ENCODE measurements at places on chromosomes 13 and 19. TPM values are rescaled to one million over a fixed set of nuclear protein-coding genes. Genes with fewer than 3 reads are reported as not detected.

Gene ZNF536
- total RNA-seq: not detected

Gene LRFN3
- 7.1 TPM for total RNA-seq

Gene SRRM5
- 0.60 TPM for total RNA-seq

Gene MCF2L
- 9.3 TPM for total RNA-seq

Gene CRTC1
- total RNA-seq: 5.1 TPM

Gene OVOL3
- not detected for total RNA-seq

Gene OR7D2
- total RNA-seq: not detected

Gene GGACT
- total RNA-seq: 6.3 TPM

Gene F10
- total RNA-seq: not detected

Gene CD22
- 3.0 TPM for total RNA-seq

Gene ALOX5AP
- total RNA-seq: 17.4 TPM

Gene ANGPTL8
- total RNA-seq: not detected

Gene CGB7
- total RNA-seq: not detected

Gene C1QTNF9
- not detected for total RNA-seq

- DNase-seq: no peak
These were observed 1700.1 kb upstream of the SLC10A2 start for GRCh38 chr13:104766319-104766718.

GRCh38 chr19:17510220-17510993 lies 1.0 kb upstream of the PGLS start:
- no peak for DNase-seq

GRCh38 chr13:55245005-55245644 lies 1895.6 kb upstream of the PRR20A start:
- DNase-seq: no peak

GRCh38 chr13:40026741-40027140 lies 371.3 kb downstream of the COG6 start:
- peak; percentile 62 for DNase-seq

DNA sequence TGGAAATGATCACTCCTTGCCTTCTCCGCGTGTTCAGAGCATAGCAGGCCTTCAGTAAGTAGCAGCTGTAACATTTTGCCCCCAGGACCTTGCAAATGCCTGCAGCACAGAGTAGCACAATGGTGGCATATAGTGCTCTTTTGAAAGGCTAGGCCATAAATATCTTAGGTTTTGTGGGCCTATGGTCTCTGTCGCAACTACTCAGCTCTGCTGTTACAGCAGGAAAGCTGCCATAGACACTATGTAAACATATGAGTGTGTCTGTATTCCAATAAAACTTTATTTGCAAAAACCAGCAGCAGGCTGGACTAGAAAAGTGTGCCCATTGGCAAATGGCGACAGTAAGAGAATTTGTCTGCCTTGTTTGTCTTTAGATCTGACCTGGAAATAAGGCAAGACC lies 9.4 kb downstream of the ITPKC start:
- DNase-seq: no peak

- no peak for DNase-seq
These were observed 47.9 kb upstream of the TMTC4 start for GRCh38 chr13:100722517-100722916.

- peak; percentile 75 for DNase-seq
These were observed at the start of gene KCNN4 for GRCh38 chr19:43780706-43781525. Gene KCNN4, minus strand, starts transcription at chr19:43780973. Its CDS starts 112 bp downstream, at chr19:43780861.

DNA sequence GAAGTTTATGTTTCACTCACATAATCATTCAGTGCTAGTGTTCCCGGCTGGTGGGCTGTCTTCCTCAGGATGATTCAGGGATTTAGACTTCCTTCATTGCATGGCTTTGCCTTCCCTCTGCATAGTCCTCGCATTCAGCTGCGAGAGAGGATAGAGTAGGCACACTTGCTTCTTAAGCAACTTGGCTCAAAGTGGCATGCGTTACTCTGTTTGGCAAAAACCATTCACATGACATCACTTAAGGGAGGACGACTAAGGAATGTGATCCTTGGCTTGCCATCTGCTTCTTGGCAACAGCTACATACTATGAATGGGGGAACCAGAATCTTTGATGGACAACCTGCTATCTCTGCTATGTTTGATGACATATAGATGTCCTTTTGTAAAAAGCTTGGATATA lies 359.3 kb downstream of the TDRD3 start:
- DNase-seq: no peak

DNA sequence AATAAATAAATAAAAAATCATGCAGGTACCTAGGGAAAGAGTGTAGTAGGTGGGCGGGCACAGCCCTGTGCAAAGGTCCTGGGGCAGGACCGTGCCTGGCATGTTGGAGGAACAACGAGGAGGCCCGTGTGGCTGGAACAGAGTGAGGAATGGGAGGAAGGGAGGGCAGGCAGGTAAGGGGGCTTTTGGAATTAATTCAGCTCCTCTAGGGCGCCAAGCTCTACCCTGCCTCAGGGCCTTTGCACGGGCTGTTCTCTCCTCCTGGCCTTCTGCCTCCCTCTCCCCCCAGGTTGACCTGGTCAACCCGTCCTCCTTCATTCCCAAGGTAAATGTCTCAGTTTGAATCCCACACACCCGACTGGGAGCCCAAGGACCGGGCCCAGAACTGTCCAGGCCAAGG lies 31.1 kb upstream of the SEMA6B start:
- no peak for DNase-seq

- DNase-seq: peak; percentile 5
These were observed 178.4 kb downstream of the FGF9 start for GRCh38 chr13:21849323-21849722.

DNA sequence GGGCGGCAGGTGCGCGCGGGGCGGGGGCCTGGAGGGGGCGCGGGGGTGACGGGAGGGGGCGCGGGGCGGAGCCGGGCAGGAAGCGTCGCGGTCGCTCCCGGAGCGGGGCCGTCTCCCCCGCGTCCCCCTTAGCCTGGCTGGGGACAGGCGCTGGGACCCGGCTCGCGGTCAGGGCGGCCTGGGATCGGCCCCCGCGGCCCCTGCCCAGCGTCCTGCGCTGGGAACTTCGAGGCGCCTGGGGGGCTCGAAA lies 74.7 kb upstream of the MCF2L start:
- no peak for DNase-seq

DNA sequence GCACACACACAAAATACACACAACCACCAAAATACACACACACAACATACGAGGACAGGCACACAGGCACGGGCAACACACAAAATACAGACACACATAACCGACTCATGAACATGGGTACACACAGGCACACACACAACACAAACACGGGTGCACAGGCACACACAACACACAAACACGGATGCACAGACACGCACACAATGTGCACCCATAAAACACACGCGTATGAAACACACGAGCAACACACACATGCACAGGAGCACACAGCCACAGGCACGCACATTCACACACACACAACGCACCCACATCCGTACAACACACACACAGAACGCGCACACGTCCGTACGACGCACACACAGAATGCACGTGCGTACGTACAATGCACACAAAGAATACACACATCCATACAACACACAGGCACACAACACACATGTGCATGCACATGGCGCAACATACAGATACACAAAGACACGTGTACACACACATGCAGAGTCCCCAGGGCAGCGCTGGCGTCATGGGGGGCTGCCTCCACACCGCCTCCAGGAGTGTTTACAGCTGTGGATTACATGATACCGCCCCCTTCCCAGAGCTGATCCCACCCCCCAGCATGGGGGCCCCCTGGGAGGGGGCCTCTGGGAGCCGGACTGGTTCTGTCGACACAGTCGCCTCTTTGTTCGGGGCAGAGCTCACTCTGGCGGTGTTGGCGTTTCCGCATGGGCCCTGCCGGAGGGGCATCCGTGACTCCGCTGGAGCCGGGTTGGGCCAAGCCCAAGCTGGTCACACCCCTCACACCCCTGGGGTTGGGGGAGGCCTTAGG lies 2.9 kb downstream of the SBNO2 start:
- no peak for DNase-seq

DNA sequence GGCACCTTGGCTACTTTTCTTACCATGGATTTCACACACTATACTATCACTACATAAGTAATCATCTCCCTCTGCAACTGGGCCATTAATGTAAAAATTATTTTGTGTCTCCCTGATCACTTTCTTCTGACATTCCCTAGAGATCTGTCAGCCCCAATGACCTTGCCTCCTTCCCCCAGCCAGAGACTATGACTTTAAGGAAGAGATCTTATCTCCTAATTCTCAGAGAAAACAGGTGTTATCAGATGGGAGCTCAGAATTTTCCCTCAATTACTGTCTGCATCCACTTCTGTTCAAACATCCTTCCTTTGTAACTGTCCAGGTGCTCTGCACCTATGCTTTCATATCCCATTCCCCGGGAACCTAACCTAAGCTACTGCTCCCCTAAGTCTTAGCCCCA lies 397.5 kb downstream of the DIAPH3 start:
- no peak for DNase-seq

DNA sequence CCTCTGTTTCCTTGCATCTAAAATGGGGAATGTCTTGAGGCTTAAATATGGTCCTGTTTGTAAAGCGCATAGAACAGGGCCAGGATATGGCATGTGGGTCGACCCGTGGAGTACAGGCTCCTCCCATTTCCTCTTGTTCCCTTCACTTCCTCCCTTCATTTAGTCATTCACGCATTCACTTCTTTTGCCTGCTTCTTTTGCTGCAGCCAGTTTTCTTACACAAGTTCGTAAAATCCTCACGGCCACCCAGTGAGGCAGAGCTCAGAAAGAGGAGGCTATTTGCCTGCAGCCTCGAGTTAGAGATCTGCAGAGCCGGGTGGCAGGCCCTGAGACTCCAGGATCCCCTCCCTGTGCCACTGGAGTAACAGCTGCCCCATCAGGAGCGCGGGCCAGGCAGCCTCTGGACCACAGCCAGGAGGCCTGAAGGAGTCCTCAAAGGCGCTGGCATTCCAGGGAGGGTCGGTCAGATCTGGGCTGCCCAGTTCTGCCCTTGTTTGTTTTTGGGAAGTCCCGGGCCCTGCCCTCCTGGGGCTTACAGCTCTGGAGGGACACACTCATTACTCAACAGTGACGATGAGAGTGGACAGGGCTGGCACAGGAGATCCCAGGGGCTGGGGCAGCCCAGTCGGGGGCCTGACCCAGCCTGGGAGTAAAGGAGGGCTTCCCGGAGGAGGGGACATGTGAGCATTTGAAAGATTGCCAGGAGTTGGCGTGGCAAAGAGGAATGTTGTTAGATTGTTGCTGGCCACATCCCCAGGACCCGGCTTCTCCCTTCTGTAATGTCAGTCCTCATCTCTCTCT lies 4.6 kb downstream of the PPP5C start:
- no peak for DNase-seq

DNA sequence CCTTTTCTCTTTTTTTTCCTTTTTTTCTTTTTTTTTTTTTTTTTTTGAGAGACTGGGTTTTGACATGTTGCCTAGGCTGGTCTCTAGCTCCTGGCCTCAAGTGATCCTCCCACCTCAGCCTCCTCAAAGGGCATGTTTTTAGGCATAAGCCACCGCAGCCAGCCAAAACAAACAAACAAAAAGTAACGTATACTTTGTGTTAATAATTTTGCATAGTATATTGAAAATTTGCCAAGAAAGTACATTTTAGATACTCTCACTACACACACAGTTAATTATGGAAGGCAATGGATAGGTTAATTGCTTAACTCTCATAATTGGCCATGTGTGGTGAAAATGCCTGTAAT lies 1.6 kb upstream of the RAB11B start:
- DNase-seq: no peak

DNA sequence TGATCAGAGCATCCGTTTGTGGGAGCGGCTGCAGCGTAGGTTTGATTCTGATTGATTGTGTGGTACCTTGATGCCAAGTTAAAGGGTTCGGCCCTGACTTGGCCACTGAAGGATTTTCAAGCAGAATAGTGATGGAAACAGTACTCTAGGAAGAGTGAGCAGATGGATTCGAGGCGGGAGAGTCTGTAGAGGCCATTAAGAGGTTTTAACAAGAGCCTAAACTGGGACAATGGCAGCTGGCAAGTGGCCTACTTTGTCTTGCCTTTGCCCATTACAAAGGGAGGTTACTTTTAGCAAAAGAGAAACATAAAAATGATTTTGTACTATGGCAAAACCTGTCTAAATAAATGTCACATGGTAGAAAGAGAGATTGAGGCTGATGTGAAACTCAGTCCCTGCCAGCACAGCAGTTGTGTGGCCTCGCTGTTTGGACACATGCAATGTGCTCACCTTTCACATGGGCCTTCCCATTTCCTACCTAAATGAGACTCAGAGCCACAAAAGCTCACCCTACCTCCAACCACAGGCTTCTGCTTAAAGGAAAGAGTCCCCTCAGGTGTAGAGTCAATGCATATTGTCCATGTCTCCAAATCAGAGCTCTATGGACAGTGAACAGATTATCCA lies 62.4 kb upstream of the RAP2A start:
- no peak for DNase-seq

DNA sequence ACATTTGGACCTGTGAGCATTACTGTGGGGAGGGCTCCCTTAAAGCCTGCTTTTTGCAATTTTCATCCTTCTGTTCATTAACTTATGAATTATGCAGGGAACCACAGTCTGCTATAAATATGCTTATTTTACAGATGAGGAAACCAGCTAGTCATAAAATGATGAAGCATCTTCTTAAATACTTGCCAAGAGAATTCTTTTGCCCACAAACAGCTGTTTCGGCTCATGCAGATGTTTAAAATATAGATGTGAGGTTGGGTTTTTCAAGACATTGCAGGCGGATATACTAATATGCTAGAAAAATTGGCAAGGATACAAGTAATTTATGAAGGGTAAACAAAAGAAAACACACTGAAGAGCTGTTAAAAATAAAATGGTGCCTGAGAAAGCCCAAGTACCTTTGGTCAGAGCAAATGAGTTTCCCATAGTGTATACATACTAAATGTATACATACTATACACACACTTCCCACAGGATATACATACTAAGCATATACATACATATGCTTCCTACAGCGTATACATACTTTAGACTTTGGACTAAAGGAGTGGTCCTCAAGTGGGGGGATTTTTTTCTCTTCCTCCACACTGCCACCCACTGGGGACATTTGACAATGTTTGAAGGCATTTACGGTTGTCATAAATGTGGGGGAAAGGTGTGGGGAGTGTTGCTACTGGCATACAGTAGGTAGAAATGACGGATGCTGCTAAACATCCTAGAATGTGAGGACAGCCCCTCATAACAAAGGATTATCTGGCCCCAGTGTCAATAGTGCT lies 164.9 kb upstream of the CSNK1A1L start:
- DNase-seq: no peak

DNA sequence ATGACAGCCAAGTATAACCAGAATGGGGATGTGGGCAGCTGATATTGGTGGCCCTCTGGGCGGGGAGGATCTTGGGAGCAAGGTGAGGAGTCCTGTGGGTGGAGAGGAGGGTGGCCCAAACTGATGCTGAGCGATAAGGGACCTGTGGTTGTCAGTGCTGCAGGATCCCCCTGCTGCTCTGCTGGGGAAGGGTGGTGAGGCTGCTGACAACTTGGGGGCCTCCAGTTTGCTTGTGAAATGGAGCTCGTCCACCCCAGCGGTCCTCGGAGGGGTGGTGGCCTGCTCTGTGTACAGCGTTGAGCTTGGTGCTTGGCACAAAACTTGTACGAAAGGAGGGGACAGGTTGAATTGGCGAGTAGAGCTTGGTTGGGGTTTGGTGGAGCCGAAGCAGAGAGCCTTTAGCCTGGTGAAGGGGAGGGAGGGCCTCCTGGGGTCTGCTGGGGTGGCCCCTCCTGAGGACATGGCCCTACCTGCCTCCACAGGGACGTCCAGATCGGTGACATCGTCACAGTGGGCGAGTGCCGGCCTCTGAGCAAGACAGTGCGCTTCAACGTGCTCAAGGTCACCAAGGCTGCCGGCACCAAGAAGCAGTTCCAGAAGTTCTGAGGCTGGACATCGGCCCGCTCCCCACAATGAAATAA lies 2.9 kb downstream of the RPS11 start:
- DNase-seq: no peak
